ENCODE measurements at places on chromosomes 5 and 9.
A peak's percentile ranks its signal among the peaks of the same experiment; 100 is the strongest.

- no peak for DNase-seq
These were observed 32.3 kb upstream of the SPATA31E1 start for GRCh38 chr9:87850391-87850790.

DNA sequence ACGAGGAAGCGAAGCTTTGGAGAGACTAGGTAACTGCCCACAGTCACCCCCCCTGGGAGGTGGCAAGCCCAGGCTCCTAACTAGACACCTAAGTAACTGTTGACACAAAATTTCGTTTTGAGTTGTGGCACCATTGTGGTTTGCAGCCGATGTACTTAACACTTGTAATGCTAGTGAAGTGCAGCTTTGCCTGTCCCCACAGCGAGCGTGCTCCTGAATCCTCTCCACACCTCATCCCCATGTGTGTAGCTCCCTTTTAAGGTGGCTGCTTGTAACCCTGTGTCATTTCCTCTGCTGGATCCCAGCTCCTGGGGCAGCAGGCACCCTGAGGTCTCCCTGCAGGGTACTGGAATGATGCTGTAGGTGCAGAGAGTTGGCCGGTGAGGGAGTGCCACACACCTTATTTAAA, 114.9 kb downstream of the TRIO start:
- DNase-seq: no peak

- DNase-seq: no peak
These were observed 27.5 kb upstream of the HAND1 start for GRCh38 chr5:154505567-154505966.

DNA sequence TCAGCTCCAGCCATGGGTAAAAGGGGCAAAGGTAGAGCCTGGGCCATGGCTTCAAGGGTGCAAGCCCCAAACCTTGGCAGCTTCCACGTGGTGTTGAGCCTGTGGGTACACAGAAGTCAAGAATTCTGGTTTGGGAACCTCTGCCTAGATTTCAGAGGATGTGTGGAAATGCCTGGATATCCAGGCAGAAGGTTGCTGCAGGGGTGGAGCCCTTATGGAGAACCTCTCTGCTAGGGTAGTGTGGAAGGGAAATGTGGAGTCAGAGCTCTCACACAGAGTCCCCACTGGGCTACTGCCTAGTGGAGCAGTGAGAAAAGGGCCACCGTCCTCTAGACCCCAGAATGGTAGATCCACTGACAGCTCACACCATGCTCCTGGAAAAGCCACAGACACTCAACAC, 117.1 kb downstream of the NREP start:
- no peak for DNase-seq

DNA sequence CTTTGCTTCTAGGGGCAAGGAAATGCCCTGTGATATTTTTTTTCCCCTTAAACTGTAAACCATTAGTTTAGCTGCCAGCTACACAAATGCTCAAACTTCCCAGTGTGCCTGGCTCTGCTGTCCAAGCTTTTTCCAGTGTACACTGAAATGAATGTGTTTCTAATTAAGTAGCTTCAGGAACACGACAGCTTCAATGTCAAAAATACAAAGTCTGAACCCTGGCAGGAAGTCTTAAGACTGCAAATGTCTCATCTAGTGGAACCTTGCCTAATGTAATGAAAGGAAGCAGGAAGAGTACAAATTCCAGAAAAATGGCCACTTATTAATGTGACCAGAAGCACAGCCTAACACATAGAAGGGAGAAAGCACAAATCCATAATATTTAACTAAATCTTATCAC, 255.2 kb downstream of the CRB2 start:
- no peak for DNase-seq

GRCh38 chr5:133494232-133494922, 118.0 kb downstream of the FSTL4 start:
- no peak for DNase-seq

DNA sequence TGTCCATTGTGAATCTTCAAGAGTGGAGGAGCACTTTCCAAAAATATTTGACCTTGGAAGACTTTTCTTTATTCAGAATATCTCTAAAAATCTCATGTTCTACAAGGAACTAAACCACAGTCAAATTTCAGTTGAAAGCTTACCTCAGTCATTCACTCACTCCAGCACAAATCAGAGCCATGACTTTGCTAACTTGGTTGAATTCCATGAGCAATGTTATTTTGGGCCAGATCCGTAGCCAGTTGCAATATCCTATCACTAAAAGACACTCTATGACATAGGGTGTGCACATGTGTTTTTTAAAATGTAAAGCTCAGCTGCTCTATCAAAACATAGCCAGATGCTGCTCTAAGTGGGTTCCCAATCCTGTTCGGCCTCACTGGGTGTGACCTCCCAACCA, 156.1 kb upstream of the ANKRD55 start:
- DNase-seq: no peak

DNA sequence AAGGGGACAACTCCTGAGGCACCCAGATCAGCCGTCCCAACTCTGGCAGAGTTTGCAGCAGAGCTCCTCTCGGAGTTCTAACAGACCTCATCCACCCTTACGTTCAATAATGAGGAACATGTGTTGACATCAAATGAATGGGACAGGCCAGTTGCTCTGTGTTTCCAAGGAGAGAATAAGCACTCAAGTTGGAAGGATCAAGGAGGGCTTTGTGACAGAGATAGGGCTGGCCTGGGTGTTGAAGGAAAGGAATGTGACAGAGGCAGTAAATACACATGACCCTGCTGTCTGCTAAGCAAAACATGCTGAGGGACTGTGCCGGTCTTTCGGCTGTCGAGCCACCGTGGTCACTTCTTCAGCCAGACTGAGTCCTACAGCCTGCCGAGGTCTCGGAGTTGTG, 48.2 kb downstream of the GPR107 start:
- DNase-seq: no peak

DNA sequence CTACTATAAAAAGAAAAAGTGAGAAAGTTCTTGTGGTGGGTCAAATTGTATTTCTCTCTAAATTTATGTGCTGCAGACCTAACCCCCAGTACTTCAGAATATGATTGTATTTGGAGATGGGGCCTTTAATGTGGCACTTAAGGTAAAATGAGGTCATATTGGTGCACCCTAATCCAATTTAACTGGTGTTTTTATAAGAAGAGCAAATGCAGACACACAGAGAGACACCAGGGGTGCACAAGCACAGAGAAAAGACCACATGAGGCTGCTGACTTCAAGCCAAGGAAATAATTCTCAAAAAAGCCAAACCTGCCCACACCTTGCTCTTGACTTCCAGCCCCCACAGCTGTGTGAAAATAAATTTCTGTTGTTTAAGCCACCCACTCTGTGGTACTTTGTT, 80.2 kb upstream of the HTR4 start:
- DNase-seq: no peak

- no peak for DNase-seq
These were observed 49.7 kb upstream of the SAP30L start for GRCh38 chr5:154396128-154396527.

DNA sequence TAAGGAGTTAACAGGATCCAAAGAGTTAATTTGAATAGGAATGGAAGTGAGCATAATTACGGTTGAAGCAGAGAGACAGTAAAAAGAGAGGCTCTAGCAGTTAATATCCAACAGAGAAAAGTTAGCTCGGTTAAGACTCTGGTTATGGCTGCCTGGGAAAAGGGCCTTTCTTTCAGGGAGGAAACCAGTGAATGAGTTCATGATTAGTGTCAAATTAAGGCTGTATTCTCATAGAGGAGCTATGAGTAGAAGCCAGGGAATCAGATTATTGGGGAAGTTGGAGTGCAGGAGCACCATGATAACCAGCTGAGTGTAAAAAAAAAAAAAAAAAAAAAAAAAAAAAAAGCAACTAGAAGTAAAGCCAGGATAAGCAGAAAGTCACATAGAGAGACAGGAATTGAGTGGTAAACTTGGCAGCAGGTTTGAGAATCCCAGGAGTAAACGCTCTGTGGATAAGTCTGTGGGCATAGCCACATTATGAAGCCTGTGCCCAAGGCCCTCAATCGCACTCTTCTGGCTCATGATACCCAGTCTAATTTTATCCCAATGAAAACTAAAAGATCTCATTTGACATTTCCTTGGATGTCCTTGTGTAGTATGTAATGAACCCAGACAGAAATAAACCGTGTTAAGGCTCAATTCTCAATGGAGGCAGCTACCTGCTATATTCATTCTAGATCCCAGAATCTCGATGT, 372.6 kb upstream of the MPDZ start:
- DNase-seq: no peak

GRCh38 chr5:121668635-121669034, 183.0 kb upstream of the FTMT start:
- no peak for DNase-seq

DNA sequence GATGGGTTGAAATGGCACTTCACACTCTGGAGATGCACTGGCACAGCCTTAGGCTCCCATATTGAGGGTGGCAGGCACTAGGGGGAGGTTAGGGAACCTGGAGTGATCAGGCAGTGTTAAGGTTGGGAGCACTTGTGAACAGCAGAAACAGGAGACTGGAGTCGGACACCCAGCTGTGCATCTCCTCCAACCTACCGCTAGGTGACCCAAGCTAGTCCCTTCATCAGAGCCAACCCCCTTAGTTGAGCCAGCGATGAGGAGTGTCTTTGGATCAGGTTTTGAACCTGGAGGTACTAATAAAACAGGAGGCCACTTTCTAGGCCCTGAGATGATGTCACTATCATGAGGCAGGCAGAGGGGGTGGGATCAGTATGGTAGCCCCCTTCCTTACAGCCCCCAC, 1.7 kb downstream of the ACTL7B start:
- DNase-seq: no peak

DNA sequence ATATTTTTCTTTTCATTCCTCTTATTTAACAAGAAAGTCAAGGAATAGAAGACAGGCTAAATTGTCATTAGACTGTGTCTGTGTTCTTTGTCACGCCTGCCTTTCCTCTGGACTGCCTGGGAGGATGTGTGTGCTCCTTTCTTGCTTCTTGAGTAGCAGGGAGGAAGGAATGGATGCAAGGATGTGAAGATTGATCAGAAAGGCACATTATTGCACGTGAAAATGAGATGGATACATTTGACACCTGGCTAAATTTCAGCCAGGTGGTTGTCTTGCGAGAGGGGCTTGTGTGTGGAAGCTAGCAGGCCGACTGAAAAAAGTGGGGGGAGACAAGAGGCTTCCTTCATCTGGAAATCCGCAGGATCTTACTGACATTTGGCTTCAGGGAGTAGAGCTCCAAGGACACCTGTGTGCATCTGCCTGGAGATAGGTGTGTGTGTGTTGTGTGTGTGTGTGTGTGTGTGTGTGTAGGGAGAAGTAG, 200.1 kb downstream of the MEF2C start:
- DNase-seq: no peak

DNA sequence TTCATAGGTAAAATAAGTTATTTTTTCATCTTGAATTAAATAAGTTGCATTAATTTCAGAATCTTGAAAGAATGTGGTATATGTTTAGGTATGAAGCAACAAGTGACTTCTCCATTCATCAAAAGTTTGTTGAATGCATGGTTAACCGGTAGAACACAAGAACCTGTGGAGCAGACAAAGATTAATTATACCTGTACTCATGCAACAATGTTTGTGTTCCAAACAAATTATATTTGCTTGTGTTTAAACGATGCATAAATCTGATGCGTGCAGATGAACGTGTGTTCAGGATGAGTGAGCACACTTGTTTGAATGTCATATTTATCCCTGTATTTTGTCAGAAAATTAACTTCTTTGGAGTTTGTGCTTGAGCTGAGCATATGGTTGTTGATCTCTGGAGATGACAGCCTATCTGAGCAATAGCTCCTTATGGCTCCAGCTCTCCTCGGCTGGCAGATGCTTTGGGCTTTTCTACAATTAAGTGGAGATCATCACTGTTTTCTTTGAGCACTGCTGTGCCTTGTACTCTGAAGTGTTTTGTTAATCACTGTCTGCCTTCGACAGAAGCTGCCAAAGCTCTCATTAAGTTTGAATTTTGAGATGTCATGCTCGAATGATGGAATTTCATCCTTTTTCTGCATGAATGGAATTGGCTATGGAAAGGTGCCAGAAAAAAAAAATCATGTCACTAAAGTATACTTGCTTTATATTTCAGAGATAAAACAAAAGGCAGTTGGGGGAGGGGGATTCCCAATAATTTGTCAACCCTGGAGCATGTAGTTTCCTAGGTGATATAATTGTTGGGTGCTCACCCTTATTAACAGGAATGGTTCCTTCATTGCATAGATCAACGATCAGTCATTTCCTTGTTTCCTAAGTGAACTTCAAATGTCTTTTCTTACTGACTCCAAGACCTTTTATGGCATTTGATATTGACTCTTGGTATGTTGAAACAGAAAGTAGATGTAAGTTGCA, 502.5 kb upstream of the ARRDC3 start:
- peak; percentile 66 for DNase-seq

- no peak for DNase-seq
These were observed 63.8 kb upstream of the ANKH start for GRCh38 chr5:14935341-14935740.

DNA sequence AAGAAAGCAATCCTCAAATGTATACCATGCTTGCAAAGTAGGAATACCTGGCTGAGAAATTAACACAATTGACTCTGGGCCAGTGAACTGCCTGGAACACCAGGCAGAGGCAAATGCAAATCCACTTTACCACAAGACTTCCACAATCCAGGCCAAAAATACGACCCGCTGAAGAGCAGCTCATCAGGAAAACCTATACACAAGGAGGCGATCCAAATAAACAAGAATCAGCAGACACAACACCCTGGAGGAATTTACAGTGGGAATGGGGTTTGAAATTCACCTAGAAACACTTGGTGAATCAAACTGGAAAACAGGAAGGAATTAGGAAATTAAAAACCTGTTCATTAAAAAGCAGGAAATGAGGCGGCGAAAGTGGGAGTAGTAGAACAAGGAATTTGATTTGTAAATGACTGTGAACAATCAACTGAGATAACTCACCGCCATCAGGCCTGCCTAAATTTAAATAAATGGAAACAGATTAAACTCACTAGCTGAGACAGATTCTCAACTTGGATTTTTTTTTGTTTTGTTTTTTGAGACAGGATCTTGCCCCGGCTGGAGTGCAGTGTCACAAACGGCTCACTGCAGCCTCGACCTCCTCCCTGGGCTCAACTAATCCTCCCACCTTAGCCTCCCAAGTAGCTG, 15.9 kb downstream of the CMBL start:
- DNase-seq: no peak

- DNase-seq: no peak
These were observed 44.7 kb downstream of the FAM240B start for GRCh38 chr9:38675211-38675610.

GRCh38 chr5:38780945-38781344, 64.9 kb upstream of the OSMR start:
- no peak for DNase-seq

DNA sequence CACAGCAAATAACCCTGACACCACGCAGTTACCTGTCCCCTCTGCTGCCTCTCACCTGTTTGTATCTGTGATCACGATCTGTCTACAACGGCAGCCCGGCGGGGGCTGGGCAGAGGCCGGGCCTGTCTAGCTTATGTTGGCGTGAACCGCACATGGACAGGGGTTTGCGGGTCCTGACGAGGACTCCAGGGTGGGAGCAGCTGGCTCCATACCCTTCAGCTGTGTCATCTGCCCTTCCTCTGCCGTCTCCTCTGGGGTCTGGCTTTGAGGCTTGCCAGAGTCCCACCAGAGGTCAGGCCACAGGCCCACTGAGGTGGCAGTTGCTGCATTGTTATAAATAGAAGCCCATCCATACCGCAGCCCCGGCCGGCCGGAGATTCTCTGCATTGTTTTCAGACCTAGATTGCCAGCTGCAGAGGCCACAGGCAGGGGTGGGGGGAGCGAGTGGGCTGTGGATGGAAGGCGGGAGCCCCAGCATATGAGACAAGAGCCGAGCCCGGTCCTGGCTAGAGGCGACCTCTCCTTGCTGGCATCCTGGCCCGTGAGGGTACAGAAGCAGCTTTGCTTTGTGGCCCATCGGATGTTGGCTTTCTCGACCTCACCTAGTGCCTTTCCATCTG, 37.8 kb downstream of the FAM78A start:
- DNase-seq: no peak

- peak; percentile 63 for DNase-seq
These were observed 11.9 kb downstream of the UNC5A start for GRCh38 chr5:176822041-176822792.

Data from COR-L47 (cell line).